ENCODE measurements at places on chromosomes 7 and 10.

- peak; percentile 66 for DNase-seq
Measured at GRCh38 chr7:100509231-100509630, 25.5 kb downstream of the NYAP1 start.

GRCh38 chr10:120926611-120927010, 75.4 kb downstream of the WDR11 start:
- no peak for DNase-seq

GRCh38 chr10:11798845-11799735, 24.1 kb upstream of the PROSER2 start:
- DNase-seq = no peak

DNA sequence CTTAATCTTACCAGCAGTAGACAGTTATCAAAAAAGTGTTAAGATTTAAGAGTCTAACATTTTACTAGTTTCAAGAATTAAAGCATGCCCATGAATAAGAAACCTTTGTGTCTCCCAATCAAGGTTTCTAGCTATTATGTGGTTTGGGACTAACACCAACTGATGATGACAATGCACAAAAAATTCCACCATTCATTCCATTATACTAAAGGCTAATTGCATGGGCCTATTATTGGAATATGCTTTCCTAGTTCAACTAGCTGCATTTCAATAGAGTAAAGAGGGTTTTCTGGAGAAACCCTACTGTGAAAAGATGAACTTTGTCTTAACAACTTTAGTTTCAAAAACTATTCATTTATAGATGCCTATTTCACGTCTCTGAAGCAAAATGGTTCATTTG, 44.6 kb downstream of the UBE2H start:
- peak; percentile 63 for DNase-seq

GRCh38 chr10:70462349-70462984, 16.1 kb upstream of the PALD1 start:
- no peak for DNase-seq

- no peak for DNase-seq
Measured at GRCh38 chr7:12764458-12764891, 77.0 kb downstream of the ARL4A start.

DNA sequence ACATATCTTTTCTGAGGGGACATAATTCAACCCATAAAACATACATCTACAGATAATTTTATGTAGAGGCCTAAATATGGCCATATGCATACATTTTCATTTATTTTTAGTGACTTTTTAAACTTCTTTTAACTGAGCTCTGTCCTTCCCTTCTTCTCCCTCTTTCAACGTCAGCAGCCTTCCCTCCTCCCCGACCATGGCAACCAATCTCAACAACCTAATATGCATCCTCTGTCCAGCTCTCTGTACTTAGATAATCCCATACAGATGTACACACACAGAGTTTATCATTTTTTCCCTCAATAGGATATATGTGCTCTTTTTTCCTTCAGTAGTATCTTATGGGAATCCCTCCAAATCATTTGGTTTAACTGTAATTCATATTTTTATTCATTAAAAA, 94.3 kb downstream of the CCDC71L start:
- DNase-seq = no peak

GRCh38 chr10:114420811-114421485, 16.6 kb upstream of the AFAP1L2 start:
- DNase-seq = no peak

GRCh38 chr10:78250313-78251015, 216.8 kb downstream of the RPS24 start:
- DNase-seq = no peak

GRCh38 chr10:91520661-91521060, 110.5 kb downstream of the HECTD2 start:
- no peak for DNase-seq

GRCh38 chr10:77506517-77507200, 130.9 kb downstream of the KCNMA1 start:
- DNase-seq = no peak

GRCh38 chr10:79234391-79235315, 112.6 kb upstream of the PPIF start:
- DNase-seq = no peak

DNA sequence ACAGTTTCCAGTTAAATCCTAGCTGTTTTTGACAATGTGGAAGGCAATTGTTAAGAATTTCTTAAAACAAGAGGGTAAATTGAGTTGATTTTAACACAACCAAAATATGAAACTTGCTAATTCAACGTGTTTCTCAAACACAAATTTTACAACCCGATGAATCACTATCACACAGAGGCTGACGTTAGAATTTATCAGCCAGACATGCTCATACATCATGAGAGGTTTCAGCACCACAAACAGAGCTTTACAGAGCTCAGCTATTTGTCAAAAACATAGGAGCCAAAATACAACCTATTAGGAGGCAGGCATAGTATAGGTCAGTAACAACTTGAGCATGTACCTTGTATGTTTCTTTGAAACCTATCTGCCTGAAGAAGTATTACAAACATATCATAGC, 36.1 kb downstream of the LRRN3 start:
- DNase-seq = peak; percentile 30

DNA sequence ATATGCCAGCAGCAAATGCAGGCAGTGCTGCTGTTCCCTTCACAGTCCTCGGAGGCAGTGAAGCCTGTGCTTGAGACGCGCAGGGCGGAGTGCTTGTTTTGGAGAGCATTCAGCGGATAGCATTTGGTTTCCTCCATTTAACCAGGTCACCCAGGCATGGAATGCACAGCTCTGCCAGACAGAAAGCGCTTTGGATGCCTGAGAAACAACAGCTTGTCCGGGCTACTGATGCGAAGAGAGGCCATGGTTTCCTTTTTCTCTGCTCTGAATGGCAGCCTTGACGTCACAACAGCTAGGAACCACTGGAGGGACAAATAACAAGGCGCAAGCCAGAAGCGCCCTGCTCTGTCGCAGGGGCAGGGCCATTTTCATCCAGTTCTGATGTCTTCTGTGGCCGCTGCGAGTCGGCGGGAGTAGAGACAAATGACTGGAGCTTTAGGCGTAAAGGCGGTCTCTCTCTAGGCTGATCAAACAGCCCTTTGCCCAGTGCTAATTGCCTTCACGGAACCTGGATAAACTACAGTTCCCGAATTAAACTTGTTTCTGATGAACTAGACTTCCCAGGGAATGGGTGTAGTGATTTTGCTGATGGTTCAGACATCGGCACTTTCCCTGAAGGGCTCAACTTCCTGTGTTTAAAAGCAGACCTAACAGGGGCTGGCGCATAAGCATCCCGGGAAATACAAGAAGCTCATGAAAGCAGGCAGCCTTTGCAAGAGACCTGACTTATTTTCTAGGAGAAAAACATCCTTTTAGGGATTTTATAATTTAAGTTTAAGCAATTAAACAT, 187.6 kb upstream of the KLF14 start:
- peak; percentile 40 for DNase-seq

DNA sequence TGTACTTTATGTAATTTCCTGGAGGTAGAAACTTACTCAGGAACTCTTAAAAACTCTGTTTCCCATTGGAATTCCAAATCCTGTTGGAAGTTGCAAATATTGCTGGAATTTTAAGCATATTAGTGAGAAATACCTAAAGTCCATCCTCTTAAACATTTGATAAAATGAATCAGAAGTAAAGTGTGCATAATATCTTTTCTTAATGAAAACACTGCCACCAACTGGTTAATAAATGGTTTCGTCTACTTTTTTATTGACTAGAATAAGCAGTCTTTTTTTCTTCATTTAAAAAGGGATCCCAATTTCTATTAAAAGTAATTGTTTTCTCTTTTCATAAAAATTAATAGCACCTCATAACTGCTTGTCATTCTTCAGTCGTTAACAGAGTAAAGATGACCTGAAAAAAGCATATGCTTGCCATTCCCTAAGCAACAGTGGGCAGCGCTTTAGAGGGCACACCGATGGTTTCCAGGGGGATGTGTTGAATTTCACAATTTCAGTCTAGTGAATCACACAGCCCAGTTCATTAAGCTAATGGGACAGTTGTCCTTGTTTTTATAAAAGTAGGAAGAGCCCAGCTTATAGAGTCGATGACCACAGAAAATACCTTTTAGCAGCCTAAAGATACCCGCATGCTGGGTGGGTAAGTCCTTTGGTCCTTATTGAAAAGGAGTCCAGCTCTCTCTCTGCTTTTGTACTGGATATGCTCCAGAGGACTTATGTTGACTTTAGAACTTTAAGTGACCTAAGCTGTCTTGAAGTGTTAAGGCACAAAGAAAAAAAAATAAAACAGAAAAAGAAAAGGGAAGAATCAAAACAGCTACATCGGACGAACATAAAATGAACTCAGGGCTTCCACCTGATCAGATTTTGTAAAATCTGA, 28.5 kb downstream of the NPS start:
- DNase-seq = peak; percentile 10

Measured in AG08395 (cell line).